ENCODE measurements at places on chromosomes 7 and 10.

DNA sequence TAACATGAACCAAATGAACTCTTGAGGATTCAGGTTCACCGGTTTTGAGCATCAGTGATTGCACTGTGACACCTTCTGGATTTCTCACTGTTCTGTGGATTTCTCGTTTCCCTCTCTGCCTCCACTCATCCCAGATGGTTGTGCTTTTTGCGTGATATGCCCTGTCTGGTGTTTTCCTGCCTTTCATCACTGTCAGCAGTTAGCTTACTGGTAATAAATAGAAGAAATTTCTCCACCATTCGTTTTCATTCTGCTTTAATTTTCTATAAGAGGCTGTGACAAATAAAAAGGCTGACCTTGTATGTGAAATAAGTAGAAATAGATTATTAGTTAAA is 16.2 kb downstream of the BPGM start:
- DNase-seq: no peak

GRCh38 chr10:58982470-58983239 is 193.8 kb upstream of the PHYHIPL start:
- DNase-seq: no peak

DNA sequence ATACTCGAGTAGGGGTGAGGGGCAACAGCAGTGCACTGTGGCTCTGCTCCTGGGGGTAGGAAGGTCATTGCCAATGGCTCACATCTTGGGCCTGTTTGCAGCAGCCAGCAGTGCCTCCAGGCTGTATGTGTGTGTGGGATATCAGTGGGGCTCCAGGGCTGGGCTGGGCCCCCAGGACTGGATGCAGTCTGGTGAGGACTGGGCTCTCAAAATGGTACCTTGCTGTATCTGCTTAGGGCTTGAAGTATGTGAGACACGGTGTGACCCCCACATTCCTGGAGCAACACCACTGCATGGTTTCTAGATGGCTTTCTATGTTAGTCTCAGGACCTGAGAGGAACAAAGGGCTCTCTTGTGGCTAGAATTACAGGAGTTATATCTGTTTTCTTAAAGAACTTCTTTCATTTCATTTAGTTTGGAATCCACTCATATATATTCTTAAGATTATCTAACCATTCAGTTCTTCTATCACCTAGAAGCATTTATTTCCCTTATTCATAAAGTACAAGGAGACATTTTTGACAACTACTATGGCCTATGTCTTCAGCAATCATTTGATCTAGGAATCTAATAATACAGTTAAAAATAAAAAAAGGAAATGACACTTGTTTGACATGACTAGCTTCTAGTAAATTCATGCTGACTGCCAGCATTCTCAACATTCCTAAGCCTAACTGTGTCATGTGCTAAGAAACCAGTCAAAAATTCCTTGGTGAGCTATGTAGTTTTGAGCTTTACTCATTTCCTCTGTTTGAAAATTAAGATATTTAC is 443.2 kb upstream of the SEMA3A start:
- no peak for DNase-seq

DNA sequence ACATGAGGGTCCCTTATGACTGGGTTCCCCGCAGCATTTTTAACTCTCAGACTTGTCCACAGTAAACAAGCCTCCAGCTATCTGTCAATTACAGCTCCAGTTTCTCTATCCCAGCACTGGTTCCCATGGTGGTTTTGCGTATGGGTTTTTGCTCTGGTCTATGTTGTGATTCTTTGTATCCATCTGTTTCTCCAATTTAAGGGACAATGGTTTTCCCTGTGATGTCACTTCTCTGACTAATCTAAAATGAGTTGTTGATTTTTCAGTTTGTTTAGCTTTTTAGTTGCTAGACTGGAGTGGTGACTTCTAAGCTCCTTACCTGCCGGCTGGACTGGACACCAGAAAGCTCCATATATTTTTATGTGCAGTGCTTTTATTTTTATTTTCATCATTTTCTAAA is 303.7 kb downstream of the INHBA start:
- DNase-seq: no peak

DNA sequence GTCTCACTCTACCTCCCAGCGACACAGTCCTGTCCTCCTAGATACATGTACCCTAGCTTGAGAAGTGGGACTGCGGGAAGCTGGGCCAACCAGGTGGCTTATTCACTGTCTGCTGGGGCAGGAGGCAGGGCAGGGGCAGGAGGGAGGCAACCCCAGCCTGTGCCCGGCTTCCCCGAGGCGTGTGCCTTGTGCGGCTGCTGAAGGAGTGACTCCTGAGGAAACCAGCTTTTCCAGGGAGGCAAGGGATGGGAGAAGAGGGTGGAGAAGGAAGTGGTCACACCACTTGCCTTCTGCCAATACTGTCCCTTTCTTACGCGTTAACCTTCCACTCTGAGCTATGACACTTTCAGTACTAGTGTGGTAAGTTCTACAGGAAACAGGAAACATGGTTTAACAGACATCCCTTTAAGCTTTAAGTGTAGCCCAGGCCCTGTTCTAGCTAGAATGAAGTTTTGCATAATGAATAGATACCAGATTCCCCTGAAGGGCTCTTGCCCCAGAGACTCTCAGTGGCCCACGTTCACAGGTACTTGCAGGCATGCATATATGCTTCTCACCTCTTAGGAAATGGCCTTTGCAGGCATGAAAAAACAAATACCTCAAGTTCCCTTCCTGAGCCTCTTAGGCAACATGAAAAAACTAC is 40.6 kb downstream of the SYPL1 start:
- peak; percentile 70 for DNase-seq

DNA sequence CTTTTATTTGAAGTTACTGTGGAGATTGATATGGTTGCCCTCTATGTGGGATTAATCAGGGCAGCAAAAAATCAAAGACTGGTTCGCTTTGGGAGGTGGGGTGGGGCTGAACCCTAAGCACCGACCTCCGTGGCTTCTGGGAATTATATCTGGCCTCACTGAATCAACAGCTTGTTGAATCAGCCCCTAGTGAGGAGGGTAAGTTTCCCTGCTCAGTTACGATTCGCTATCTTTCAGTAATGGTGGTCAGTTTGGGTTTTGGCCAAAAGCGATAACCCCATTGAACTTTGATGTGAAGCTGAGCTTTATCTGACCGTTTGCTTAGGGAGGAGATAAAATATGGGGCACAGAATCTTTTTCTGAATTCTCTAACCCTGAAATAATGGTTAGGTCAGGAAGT is 16.6 kb upstream of the ARPC1A start:
- no peak for DNase-seq

GRCh38 chr10:43211431-43212042 is 55.3 kb downstream of the RASGEF1A start:
- no peak for DNase-seq

- no peak for DNase-seq
Observed at GRCh38 chr10:50556237-50557120, 67.3 kb downstream of the SGMS1 start.

DNA sequence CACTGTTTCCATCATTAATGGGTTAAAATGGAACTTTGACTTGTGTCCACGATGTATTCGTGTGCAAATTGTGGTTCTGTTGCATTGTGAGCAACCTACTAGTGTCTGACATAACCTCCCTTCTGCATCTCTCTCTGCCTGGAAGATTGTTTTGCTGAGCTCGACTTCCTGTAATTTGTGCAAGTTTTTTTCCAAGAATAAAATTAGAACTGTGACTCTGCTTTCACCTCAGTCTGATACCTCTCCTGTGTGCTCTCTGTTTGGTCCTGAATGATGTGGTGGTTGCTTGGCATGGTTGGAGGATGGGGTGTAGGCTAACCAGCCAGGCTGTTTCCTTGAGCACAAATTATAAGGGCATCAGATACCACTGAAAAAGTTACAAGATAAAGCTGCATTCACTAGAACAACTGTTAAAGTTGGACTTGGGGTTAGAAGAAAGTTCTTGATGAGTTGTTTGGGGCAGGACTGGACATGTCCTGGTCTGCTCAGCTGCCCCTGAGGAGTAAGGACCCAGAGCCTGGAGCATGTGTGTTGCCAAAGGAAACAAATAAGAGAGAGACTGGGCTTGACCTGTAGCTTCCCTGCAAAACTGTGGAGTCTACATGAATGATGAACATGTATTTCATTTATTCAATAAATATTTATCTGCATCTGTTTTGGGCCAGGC is 1.9 kb upstream of the VOPP1 start:
- no peak for DNase-seq

GRCh38 chr7:35450456-35451214 is 196.7 kb upstream of the TBX20 start:
- no peak for DNase-seq

DNA sequence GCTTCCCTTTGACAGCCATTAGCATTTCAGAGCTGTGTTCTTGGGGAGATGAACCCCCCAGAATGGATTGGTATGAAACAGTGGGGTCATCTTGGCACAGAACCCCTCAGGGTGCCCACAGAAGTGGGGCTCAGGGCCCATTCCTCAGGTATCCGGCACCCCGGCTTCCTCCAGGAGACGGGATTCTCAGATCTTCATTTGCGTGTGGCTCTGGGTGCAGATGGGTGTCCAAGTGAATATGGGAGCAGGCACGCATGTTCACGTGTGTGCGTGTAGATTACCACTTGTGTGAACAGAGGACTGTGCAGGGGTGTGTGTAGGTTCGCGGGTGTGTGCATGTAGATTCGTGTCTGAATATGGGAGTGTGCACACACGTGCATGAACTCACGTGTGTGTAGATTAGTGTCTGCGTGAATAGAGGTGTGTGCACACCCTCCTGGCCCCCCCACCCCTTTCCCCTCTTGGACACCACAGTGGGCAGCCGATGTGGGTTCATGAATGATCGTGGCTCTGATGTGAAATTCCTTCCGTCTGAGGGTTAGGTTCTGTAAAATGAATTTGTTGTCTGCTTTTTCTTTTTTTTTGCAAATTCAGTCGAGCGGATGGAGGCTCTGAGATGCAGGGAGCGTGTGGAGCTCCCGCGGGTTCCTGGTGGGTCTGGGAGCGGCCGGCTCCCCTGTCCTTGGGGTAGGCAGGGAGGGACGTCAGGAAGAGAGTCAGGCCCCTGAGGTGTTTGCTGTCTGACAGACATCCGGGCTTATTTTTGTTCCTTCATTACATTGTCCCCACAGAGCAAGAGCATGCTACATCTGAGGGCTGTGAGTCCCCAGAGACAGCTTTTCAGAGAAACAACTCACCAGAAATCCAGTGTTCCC is 7.4 kb downstream of the ELFN1 start:
- peak; percentile 12 for DNase-seq

GRCh38 chr7:22268884-22269421 is 88.0 kb downstream of the RAPGEF5 start:
- no peak for DNase-seq

DNA sequence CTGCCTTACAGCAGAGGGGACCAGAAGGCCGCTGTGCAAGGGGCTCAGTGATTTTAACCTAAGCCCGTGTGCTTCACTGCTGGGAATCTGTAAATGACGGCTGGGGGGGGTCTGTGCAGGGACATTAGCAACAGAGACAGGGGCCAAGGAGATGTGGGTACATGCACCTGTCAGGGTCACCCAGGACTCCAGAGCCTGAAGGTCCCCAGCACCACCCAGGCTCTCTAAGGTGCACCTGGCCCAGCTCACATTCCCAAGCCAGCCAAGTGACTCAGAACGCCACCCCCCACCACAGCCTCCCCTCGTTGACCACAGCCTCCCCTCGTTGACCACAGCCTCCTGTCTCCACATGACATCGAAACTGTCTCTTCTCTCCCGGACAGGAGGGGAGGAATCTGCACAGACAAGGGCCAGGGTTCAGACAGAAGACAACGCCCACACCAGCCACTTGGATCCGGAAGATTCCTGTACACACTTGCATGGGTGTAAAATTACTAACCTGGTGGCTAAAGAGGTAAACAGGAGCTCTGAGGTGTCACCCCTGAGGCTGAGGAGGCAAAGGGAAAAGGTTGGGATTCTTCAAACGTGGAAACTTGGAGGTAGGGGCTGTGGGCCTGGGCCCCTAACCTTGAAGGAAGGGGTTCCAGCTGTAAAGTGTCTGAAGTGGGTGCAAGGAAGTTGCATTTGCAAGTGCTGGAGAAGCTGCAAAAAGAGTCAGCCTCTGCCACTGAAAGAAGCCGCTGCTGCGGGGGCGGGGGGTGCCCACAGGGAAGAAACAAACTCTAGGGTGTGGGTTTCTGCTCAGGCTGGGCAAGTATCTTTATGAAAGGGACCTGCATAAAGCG is 27.0 kb downstream of the CALML3 start:
- no peak for DNase-seq

GRCh38 chr7:101860316-101861217 is 43.1 kb downstream of the CUX1 start:
- no peak for DNase-seq

DNA sequence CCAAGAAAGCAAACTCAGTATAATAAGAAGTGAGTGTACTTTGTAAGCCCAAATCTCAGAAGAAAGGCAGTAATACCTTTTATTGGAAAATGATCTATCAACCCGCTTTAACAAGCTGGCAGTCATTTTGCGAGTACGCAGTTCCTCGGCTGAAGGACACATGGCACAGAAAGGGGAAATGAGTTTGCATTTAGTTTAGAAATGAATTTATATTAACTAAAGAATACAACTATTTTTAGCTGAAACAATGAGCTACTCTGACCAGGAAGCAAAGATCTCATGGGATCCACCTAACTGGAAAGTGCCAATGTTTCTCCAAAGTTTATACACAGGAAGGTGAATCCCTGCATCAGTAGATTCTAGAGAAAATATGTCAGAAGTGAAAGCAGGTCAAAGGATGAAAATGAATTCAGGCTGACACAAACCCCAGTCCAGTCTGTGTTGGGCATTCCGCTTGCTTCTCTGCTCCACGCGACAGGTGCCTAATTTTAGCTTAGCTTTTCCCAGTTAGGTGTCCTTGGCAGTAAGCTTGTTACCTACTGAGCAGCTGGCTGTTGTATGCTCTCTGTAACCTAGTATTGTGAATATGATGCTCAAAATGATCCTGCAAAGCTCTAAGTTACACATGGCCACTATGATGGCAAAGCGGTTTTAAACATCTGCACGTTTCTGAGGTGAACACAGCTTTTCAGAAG is 112.8 kb downstream of the LARP4B start:
- DNase-seq: no peak

DNA sequence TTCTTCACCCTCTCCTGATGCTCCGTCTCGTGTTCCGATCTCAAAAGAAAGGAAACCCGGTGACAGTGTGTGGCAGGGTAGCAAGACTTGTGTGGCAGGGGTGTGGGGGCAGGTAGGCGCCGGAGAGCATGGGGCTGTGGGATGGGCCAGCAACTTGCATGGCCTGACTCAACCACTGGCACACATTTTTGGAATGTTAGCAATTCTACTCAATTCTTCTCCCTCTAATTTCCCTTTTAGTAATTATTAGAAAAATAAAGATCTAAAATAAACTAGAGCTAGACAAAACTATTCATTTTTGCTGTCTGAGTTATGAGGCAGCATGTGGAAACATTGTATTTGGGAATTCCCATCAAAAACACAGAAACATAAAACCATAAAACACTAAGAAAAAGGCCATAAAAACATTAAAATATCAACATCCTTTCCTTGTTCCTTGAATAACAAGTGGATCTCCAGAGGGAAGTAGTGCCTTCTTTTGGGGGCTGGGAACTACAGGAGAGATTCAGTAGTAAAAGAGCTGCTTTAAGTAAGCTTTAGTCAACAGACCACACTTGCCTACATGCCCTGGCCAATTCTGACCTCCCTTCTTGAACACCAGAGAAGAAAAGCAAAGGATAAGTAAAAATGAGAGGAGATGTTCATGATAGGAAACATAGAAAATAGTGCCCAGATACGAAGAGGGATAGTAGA is 21.8 kb downstream of the SEMA3C start:
- no peak for DNase-seq
